Upper lobe of right lung (tissue), 1 donor: ENCODE measurements at places on chromosomes 12 and 14.

DNA sequence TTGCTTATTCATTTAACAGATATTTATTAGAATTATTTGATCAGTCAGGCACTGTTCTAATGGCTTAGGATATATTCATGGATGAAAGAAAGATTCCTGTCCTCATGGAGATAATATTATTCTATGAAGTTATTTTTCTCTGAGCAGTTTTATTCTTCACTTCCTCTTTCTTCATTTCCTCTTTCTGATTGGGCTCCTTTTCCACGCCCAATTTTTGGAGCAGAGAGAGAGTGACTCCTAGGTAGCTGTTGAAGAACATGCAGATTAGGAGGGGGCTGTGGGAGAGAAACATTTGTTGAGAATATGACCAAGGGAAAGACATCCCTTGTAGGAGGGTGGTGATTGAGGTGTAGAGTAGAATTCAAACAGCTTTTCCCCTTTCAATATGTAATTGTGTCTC is 6.0 kb upstream of the YARS2 start:
- no peak for DNase-seq

DNA sequence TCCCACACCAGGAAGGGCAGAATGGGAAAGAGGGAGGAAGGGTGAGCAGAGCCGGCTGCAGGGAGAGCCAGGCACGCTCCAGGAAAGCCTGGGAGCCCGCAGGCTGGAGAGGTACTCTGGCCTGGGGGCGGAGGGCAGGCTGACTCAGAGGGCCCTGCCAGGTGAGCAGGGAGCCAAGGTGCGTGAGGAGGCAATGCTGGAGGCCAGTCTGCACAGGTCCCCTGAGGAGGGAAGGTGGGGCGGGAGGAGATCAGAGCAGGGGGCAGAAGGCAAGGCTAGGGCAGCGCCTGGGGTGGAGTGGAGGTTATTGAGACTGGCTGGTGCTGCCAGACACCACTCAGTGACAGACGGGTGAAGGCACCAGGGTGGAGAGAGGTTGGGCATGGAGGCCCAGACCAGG is 385.0 kb downstream of the BCL11B start:
- DNase-seq = no peak

DNA sequence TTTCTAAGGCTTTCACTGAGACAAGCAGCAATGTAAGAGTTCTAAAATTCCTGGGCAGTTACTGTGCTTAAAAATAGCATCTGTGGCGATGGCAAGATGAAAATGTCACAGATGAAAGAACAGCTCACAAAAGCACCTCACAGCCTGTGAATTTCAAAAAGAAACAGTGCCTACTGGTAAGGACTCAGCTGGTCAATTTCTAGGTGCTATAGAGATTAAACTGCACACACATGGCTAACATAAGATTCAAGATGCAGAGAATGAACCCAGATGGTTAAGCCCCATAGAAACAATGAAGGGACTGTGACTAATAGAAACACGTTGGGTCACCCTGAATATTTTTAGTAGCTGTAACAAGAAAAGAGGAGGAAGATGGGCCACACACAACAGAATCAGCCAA is 12.0 kb upstream of the IL26 start:
- no peak for DNase-seq

- DNase-seq = no peak
These were observed 121.3 kb downstream of the RPS29 start for GRCh38 chr14:49464885-49465284.

GRCh38 chr14:67900231-67900630 is 80.7 kb downstream of the RAD51B start:
- no peak for DNase-seq

GRCh38 chr12:39587225-39587624 is 32.4 kb downstream of the ABCD2 start:
- no peak for DNase-seq

DNA sequence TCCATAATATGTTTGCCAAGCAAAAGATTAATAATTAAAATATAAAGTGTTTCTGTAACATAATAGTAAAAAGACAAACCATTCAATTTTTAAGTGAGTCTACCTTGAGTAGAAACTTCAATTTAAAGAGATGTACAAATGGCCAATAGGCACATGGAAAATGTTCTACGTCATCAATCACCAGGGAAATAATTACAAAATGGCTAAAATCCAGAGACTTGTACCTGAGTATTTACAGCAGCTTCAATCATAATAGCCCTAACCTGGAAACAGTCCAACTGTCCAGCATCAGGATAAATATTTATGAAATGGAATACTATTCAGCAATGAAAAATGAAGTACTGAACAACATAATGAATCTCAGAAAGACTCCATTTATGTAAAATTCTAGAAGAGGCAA is 95.5 kb upstream of the FAR2 start:
- DNase-seq = no peak

GRCh38 chr12:24363177-24363754 is 413.8 kb upstream of the SOX5 start:
- DNase-seq = no peak

- DNase-seq = no peak
These were observed 39.3 kb upstream of the SSTR1 start for GRCh38 chr14:38168416-38168815.

DNA sequence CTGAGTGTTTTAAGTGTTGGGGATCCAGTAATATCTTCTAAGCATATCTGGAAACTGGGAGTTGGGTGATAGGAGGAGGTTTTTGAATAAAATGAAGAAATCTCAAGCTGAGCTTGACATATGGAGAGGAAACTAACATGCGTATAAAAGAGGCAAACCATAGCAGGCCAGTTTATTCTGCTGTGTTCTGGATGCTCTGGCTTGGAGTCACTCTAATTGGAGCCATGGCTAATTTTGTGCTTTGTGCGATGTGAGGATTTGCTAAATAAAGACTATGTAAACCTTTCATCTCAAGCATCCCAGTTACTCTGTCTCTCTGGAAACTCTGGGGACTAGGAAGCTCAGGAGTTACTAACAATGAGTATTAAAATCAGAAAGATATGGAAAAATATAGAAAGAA is 66.5 kb downstream of the ATF7IP start:
- DNase-seq = no peak

- DNase-seq = no peak
These were observed 415.4 kb downstream of the ZFP36L1 start for GRCh38 chr14:68377459-68377858.

DNA sequence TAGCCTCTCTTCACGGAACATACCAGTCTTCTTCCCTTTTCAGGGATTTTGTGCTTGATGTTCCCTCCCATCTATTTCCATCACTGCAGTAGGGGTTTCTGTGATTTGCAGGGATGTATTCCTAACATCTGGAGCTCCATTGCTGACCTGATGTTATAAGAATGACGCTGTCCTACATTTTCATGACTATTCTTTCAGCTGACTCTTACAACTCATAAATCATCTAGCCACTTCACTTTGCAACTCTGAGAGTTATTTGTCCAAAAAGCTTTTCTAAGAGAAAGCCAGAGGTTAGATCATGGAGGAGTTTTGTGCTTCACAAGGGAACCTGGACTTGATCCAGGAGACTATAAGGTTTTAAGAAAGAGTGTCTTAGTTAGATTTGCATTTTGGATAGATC is 116.6 kb upstream of the FAR2 start:
- no peak for DNase-seq

- DNase-seq = no peak
These were observed 153.0 kb upstream of the DIO3 start for GRCh38 chr14:101408077-101408831.

GRCh38 chr12:93880853-93881522 is 203.8 kb downstream of the CRADD start:
- no peak for DNase-seq

- no peak for DNase-seq
These were observed 10.4 kb downstream of the MAP4K5 start for GRCh38 chr14:50521912-50522341.

DNA sequence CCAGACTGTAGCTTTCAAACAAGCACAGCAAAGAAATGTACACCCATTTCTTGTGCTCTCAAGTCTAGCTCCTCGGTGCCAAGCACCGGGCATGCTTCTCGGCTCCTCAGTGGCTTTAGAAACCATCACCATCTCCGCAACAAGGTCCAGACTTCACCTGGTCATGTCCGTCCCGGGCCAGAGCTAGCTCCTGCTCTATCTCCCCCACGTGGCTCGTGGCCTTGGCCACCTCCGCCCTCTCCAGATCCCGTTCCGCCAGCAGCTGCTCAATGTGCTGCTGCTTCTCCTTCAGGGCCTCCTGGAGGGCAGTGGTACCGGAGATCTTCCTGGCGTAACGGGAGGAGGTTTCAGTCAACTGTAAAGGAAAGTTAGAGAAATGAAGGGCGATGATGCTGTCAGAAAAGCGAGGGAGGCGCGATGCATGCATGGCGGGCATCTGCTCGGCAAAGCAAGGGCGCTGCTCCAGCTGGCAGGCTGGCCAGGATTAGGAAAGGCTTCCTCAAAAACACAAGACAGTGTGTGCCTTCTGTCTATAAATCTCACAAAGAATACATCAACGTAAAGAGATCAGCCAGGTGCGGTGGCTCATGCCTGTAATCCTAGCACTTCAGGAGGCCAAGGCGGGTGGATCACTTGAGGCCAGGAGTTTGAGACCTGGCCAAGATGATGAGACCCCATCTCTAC is 67.4 kb downstream of the CLIP1 start:
- no peak for DNase-seq

GRCh38 chr14:105283899-105284298 is 16.9 kb downstream of the BRF1 start:
- no peak for DNase-seq

DNA sequence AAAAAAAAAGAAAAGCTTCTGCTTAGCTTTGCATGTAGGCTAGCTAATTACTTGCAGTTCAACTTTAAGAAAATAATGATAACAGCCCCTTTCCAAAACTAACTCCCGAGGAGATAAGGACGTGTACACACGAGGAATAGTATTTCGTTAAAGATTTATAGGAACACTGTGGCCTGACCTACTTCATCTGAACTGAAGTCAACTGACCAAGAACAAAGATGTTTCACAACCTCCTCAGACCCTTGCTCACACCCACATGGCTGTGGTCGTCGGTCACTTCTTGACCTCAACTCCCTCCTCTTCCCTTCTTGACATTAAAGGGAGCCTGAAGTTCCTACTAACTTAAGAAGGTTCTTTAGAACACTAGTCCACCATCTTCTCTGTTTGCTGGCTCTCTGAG is 25.3 kb upstream of the FAM181A start:
- DNase-seq = no peak

GRCh38 chr12:13976028-13976584 is 5.3 kb downstream of the GRIN2B start:
- DNase-seq = no peak

- no peak for DNase-seq
These were observed 142.4 kb upstream of the SLC16A7 start for GRCh38 chr12:59453475-59453874.

DNA sequence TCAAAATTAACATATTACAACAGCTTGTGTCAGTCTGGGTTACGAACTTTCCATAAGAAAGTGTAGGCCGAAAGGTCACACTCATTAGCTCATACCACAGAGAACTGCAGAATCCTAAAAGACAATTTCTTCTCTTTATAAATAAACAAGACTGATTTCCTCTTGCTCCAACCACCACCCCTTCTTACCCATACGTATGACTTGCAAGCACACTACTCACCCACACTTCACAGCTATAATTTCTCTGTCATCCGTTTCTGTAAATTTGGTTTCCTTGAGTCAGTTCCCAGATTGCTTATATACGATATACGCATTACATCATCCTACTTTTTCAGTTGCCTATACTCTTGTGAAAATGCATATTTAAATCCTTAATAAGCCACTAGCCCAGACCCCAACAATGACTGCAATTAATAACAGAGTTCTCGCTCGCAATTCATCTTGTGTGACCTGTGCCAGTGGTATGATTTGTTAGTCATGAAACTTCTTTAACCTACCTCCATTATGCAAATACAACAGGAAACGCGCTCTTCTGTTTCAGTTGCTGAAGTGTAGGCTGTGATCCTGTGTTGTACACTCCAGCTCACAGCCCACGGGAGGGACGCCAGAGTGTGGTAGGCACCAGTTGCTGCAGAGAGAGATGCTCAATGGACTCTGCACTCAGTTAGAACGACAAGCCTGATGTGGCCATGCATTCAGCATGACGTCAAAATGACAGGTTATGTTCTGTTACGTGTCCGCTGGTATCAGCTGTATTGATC is 417.6 kb downstream of the PDZRN4 start:
- DNase-seq = no peak

DNA sequence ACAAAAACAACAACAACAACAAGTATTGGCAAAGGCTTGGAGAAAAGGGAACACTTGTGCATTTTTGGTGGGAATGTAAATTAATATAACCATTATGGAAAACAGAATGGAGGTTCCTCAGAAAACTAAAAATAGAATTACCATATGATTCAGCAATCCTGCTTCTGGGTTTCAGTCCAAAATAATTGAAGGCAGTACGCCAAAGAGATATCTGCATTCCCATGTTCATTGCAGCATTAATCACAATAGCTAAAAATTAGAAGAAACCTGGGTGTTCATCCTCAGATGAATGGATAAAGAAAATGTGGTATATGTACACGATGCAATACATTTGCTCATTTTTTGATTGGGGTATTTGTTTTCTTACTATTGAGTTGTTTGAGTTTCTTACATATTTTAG is 813.0 kb downstream of the NRXN3 start:
- DNase-seq = no peak

GRCh38 chr14:68278576-68279436 is 459.2 kb downstream of the RAD51B start:
- no peak for DNase-seq

DNA sequence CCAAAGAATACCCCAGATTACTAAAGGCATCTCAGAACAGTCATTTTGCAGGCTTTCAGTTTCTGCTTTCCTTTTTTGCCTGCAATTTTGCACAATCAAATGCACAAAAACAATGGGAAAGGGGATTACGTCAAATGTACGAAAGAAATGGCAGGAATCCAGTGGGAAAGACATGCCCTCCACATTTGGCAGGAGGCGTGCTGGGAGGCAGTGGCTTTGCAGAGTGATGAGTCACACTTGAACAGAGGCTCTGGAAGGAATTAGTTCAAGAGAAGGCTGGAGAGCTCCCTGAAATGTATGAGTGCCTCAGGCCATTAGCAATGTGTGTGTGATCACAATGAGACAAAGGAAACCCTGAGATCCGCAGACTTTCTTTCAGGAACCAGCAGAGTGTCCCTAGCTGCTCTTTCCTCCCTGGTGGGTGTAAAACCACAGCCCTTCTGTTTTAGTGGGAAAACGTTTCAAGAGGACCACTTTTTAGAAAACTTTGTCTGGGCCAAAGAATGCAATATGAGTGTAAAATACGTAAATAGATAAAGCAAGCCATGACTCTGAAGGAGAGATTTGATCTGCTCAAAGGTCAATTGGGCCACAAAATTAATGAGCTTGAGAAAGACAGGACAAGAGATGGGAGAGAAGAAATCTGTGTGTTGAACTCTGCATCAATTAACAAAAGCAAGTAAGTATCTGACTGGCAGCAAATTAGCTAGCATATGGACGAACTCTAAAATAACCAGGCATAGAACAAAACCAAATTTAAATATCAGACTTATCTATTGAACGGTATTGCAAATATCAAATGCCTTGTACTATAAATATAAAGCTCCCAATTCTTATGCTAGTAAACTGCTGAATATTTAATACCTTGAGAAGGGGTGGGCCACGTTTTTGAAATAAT is 155.4 kb upstream of the PDE3A start:
- peak; percentile 73 for DNase-seq
